RWPE1 (cell line): ENCODE measurements at places on chromosomes 5 and 9.

- no peak for DNase-seq
Measured at GRCh38 chr9:123543492-123543891, 187.5 kb downstream of the CRB2 start.

DNA sequence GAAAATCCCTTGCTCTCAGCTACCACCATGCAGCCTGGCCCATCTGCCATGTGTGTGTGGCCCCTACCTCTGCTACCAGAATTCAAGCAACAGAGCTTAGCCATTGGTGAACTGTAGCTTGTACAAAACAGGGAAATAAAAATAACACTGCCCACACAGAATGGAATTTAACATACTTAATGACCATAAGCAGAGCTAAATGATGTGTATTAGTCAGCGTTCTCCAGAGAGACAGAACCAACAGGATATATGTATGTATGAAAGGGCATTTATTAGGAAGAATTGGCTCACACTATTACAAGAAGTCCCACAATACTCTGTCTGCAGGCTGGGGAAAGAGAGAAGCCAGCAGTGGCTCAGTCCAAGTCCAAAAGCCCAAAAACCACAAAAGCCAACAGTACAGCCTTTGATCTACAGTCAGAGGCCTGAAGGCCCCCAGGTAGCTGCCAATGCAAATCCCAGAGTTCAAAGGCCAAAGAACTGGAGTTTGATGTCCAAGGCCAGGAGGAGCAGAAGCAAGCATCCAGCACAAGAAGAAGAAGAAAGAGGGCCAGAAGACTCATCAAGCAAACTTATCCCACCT, 318.8 kb downstream of the DNAH5 start:
- DNase-seq = no peak

- DNase-seq = no peak
Measured at GRCh38 chr5:119174578-119175163, 103.8 kb downstream of the DMXL1 start.

DNA sequence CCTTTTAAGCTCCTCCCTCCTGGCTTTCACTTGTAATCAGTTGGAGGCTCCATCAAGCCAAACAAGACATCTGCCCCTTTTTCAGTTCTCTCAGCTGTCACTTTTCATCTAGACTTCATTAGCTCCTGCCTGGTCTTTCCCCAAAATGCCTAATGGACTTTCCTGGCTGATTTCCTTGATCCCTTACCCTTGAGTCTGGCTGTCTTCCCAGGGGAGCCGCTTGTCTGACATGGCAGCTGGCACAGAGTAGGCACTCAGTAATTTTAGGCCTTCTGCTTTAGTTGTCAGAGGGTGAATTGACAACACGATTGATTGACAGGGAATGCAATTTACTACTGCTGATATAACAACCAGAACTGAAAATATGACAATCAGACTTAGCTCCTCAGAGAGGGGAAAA, 2.1 kb downstream of the C9orf153 start:
- no peak for DNase-seq

- DNase-seq = no peak
Measured at GRCh38 chr5:95599252-95599651, 20.6 kb upstream of the GPR150 start.
